ENCODE measurements at places on chromosomes 1 and 21.

- no peak for DNase-seq
Measured at GRCh38 chr1:52007215-52008002, 16.9 kb upstream of the RAB3B start.

DNA sequence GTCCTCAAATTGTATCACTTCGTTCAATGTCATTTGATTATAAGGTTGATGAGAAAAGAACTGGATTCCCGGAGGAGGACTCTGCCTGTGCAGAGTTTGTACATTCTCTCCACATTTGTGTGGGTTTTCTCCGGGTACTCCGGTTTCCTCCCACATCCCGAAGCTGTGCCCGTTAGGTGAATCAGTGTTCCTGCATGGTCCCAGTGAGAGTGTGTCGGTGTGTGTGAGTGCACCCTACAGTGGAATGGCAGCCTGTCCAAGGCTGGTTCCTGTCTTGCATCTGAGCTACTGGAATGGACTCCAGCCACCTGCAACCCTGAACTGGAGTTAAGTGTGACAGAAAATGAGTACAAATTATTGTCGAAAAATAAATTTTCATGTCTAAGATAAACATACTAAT is 92.2 kb upstream of the KCTD3 start:
- no peak for DNase-seq

DNA sequence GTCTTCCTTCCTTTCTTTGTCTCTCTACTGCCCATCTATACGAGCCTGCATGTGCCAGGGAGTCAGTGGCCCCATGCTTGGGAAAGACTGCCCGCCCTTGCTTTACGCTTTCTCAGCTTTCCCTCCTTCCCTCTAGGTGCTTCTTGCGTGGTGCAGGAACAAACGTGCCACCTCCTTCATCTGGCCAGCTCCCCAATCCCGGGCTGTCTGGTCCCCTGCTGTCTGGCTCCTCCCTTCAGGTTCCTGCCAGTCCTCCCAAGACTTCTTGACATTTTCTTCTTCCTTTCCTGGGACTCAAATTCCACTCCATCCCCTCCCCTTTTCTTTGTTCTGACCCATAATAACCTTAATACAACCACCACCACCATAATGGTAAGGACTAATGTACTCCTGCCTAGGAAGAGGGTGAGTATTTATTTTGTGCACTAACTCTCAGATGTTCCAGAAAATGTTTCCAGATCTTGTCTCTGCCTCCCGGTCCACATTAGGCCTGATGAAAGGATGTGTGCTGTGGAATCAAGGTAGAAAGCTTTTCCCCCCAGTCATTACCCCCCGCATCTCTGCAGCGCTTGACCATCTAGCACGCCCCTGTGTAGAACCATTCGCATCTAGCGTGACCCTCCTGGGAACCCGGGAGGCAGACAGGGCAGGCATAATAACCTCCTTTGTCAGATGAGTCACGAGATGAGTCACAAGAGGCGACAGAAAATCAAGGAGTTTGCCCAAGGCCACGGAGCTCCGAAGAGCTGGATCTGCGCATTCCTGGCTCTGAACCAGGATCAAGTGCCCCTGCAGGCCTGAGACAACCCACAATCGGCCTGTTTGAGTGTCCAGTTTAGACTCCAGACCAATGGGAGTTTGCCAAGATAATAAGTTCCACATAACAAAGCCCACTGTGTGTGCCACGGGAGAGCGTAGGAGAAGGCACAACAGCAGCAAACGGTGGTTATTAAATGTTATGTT is 60.1 kb upstream of the NEK2 start:
- peak; percentile 97 for DNase-seq

DNA sequence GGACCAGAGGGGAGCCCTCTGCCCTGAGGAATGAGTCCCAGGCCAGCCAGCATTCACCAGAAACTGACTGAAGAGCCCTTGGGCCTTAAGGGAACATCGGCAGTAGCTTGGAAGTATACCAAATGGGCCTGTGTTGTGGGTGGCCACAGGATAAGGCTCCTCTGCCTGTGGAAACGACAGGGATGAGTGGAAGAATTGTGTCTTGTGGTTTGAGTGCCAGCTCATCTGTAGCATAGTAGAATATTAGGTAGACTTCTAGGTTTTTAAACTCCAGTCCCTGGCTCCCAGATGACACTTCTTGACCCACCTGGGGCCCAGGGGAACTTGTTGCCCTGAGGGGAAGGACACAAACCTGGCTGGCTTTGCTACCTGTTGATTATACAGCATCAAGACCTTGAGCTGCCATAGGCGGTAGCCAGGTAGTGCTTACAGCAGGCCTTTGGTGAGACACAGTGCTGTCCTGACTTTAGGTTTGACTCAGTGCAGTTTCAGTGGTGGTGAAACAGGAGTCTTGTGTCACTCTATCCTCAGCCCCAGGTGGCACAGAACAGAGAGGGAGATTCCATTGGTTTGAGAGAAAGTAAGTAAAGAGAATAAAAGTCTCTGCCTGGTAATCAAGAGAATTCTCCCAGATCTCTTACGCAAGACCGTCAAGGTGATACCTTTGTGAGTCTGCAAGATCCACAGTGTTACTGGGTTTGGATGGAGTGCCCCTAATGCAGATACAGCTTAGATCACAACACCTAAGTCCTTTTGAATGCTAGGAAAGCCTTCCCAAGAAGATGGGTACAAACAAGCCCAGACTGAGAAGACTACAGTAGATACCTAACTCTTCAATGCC is 50.2 kb downstream of the RABGAP1L start:
- no peak for DNase-seq

DNA sequence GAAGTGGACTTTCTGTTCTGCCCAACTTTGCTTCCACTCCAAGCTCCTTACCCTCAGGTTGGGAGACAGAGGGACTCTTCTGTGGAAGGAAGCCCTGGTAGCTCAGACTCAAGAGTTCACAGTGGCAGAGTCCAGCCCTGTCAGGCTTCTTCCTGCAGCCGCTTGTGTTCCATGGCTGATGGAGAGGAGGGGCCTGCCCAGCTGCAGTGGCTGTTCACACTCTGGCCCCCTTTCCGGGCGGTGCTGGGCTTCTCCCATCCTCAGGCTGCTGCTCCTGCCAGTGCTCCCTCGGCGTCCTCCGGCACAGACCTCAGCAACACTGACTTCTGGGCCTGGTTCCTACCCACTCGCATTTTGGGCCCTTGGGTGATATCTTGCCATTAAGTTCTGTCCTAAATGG is 4.0 kb downstream of the KRTAP10-1 start:
- DNase-seq: no peak

GRCh38 chr1:166139735-166140134 is 27.1 kb downstream of the FAM78B start:
- DNase-seq: no peak
